Effector memory CD8-positive, alpha-beta T cell (primary cell): ENCODE measurements at places on chromosomes 13 and 19.

DNA sequence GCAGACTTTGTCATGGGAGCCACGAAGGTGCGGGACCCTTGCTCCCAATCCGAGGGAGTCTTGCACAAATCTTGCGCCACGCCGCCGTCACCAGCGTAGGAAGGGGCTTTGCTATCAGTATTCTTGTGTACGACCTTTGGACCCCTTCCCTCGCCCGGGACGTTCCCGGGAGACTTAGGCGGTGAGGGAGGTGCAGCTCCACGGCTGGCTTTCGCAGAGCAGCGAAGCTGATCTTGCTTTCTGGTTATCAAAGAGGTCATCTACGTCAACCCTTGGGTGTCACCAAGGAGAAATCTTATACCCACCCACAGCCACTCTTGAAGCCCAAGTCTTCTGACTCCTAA lies 583 bp downstream of the TECR start:
- peak; percentile 32 for DNase-seq

- no peak for DNase-seq
Observed at GRCh38 chr19:48683349-48683748, 10.5 kb upstream of the NTN5 start.

DNA sequence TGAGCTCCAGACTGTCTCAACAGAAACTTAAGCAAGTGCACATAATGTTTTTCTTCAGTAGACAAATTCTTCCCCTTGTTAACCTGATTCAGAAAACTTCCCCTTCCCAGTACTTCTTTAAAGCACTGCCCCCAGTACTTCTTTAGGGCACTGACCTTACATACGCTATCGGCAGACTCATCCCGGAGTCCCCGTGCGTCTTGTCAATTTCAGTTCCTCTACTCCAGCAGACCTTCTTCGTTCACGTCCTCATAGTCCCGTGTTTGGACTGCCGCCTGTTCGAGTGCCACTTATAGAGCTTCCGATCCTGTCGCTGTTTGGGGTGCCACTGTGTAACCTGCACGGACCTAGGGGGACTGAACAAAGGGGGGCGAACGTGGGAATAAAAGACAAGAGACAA lies 29.0 kb downstream of the ZNF627 start:
- DNase-seq: no peak

DNA sequence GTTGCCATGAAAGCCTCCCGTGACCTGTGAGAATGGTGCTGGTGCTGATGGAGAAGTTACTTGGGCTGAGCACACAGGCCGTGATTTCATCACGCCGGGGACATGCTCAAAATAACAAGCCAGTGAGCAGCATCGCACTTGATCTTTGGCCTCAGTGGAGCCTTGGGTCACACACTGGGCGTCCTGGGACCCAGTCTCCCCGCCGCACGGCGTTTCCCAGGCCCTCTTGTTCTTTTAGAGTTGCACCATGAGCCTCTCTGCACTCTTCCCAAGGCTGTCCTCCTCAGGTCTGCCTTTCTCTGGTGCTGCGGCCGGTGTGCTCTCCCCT lies 9.5 kb upstream of the NDUFS7 start:
- DNase-seq: no peak

DNA sequence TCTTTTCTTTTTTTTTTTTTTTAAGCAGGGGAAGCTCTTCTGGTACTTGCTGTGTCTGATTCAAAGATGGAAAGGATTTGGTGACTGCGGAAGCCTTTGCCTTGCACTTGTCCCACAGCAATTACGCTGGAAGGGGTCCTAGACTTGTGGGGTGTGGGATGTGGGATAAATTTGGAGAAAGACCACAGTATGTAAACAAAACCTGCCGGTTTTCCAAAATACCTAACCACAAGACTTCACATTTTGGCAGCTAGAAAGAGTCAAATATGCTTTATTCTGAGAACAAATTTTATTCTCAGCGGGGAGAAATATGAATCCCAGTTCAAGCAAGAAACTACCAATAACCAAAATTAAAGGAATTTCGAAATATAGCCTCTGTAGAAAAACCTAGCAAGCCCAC lies 176.5 kb downstream of the SPRY2 start:
- DNase-seq: no peak

DNA sequence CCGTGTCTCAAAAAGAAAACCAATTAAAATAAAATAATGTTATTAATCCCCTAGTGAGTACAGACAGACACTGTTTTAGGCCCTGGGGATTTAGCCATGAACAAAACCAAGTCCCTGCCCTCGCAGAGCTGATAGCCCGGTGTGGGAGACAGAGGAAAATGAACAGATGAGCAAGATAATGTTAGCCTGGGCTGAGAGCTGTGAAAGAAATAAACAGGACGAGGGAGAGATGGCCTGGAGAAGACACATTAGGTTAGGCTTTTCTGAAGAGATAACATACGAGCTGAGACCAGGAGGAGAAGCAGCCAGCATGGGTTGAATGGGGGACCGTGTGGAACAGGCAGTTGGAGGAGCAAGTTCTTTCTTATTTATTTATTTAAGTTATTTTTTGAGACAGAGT lies 9.0 kb downstream of the RELB start:
- no peak for DNase-seq

DNA sequence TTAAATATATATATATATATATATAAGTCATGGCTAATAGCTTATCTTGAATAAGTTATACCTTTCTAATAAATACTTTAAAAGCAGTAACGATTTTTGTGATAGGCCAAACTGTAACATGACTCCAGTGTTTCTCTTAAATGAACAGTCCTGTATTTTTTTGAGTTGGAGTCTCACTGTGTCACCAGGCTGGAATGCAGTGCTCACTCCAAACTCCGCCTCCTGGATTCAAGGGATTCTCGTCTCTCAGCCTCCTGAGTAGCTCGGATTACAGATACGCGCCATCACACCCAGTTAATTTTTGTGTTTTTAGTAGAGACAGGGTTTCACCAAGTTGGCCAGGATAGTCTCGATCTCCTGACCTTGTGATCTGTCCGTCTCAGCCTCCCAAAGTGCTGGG lies 814.2 kb upstream of the SLITRK5 start:
- DNase-seq: no peak

DNA sequence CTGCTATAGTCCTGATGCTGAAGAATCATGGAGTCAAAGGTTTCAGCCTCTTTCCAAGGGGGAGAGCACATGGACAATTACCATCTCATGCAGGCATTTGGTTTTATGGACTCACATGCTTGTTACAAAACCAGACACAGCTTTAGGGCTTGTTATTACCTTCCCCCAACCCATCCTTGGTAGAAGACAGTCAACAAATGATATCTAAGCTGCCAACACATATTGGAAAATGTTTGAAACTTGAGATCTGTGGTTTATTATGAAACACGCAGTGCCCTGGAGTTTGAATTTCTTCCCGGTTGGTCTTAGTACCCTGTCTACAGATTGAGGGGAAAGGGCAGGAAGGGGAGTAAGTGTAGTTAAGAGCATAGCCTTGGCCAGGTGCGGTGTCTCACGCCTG lies 12.5 kb upstream of the CYP2A6 start:
- no peak for DNase-seq

DNA sequence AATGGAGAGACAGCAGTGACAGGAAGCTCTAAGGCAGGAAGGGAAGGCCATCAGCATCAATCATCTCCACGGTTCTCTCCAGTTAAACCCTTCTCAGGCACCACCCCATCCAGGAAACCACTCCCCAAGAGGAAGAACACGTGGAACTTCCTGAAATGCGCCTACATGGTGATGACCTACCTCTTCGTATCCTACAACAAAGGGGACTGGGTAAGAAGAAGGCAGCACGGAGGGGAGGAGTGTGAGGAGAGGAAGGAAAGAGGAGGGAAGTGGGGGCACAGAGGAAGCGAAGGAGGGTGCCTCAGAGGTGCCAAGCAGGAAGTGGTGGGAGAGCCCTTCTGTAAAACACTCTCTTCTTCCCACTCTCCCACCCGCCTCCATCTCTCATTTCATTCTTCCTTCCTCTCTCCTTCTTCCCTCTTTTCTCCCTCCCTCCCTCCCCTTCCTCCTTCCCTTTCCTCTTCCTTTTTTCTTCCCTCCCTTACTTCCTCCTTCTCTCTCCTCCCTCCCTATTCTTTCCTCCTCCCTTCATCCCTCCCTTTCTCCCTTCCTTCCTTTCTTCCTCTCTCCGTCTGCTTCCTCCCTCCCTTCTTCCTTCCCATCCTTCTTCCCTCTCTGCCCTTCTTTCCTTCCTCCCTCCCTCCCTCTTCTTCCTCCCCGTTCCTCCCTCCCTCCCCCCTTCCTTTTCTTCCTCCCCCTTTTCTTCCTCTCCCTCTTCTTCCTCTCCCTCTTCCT lies 12.6 kb downstream of the ZSCAN5A start:
- DNase-seq: no peak

DNA sequence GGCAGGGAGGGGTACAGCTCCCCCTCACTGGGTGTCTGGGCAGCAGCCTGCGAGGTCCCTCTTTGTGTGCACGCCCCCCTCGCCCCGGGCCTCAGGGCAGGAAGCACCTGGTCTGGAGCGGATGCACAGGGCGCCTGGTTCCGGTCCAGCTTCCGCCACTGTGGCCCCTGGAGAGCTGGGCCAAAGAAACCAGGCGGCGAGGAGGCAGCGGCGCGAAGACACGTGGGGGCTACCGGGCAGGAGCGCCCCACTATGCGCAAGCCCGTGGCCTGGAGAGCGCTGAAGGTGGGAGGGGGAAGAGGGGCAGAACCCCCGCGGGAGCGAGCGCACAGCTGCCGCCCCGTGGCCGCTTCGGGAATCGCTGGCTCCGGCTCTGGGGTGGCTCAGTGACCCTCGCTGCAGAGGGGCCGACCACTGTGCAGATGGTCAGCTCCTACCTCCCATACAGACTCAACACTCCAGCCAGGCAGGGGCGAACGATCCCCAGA lies 1.7 kb upstream of the LYL1 start:
- peak; percentile 52 for DNase-seq

DNA sequence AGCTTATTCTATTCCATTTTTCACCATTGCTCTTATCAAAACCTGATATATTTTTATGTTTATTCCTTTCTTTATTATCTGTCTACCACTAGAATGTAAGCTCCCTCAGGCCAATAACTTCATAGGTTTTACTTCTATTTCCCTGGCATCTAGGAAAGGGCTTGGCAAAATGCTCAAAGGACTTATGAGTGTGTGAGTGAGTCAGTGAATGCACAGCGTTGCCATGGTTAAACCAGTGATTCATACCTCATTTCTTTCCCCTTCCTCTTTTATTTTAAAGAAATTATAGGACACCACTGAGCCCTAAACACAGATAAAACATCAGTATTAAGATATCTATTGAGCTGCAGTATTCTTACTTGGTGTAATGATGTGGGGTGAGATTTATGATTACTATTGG lies 162.1 kb downstream of the GPC6 start:
- no peak for DNase-seq

GRCh38 chr19:41431426-41432386 lies 4.5 kb upstream of the B3GNT8 start:
- DNase-seq: no peak

- DNase-seq: no peak
Observed at GRCh38 chr13:99083981-99084380, 106.1 kb upstream of the DOCK9 start.

DNA sequence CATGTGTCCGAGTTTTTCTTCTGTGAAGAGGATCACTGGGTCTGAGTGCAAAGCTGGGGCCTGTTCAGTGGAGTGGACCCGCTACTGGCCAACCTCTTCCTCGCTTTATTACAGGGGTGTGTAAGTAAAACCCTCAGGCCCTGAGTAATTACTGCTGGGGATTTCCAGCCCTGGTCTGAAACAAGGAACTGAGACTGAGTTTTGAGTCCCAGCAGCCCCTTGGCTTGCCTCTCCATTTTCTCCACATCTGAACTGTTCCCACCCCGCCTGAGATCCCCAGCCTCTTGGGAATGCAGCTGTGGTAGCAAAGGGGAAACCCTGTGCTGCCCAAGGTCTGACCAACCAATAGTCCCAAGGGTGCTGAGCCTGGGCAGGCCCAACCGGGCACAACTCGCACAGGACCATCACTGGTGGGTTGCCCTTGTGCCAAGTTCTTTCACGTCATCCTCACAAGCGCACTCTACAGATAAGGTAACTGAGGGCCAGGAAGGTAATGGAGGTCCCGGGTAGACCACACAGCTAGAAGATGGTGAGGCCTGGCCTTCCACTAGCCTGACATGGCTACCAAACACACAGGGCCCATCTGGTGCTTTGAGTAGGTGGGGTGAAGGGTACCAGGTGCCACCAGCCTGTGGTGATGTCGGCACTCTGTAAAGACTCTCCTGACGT lies 13.7 kb upstream of the SLC35E1 start:
- no peak for DNase-seq

DNA sequence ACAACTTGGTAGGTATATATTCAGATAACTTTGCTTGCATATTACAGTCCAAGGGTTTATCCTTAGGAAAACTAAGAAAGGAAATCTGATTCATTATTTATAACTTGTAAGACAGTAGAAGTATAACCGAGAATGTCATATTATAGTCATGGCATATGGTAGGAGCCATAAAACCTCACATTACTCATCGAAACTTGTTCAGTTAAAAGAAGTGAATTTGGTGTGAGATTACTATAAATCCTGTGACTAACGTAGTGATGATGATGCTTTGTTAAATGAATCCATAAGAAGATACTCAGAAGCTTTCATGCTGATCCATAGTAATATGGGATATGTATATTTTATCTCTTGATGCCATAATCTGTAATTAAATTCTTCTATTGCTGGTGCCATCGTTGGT lies 57.3 kb downstream of the MTUS2 start:
- DNase-seq: no peak

- DNase-seq: peak; percentile 39
Observed at GRCh38 chr19:4633140-4633967, 6.0 kb upstream of the TNFAIP8L1 start.

GRCh38 chr19:14379294-14380065 lies 1.8 kb upstream of the ADGRE5 start:
- no peak for DNase-seq

GRCh38 chr13:45604892-45605291 lies 10.6 kb downstream of the ERICH6B start:
- DNase-seq: no peak

GRCh38 chr19:55304980-55305379 lies 20.2 kb downstream of the TMEM150B start:
- no peak for DNase-seq

DNA sequence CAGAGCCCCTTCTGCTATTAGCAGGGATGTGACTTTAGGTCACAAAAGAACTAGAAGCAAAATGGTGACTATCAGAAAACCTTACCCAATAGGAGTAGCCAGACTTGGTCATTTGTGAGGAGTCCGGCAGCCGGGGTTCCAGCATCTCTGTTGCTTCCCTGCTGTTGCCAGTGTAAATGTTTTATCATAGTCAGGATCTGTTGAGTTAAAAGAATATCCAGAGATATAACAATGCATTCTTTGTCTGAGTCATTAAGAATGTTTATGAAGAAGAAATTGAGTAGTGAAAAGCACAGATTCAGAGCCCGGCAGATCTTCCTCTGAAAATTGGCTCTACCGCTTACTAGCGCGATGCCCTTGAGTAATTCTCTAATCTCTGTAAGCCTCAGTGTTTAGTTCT lies 84.2 kb downstream of the COL4A2 start:
- DNase-seq: no peak

GRCh38 chr19:7900931-7901330 lies 2.7 kb upstream of the MAP2K7 start:
- no peak for DNase-seq

- no peak for DNase-seq
Observed at GRCh38 chr13:112064222-112064621, 2.7 kb upstream of the SOX1 start.

- DNase-seq: no peak
Observed at GRCh38 chr19:36032251-36033104, at the start of gene CLIP3. TSS of gene CLIP3 (minus strand) at chr19:36032873. CDS start at chr19:36032357, 516 bp downstream.

- no peak for DNase-seq
Observed at GRCh38 chr13:98155475-98156109, 12.7 kb downstream of the FARP1 start.
